ENCODE measurements at places on chromosomes 11 and 22.
A peak's percentile ranks its signal among the peaks of the same experiment; 100 is the strongest.

DNA sequence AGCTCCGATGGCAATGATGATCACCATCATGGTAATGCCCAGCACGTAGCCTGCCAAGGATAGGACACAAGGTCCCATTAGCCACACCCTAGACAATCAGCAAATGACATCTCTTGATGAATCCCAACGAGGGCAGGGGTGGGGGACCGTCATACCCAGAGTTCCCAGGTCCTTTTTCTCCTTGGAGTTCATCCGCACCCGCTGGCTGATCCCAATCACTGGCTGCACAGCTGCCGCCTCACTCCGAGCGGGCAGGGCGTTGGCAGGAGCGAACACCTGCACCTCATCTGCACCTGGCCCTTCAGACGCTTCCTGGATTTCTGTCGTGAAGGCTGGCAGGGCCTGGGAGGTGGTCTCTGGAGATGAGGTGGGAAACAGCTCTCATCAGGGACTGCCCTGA lies 2.9 kb downstream of the PIK3IP1 start:
- peak; percentile 25 for DNase-seq

- DNase-seq = no peak
Measured at GRCh38 chr11:3176487-3176886, 11.4 kb upstream of the OSBPL5 start.

GRCh38 chr22:27568265-27568664 lies 233.3 kb downstream of the MN1 start:
- DNase-seq = no peak

DNA sequence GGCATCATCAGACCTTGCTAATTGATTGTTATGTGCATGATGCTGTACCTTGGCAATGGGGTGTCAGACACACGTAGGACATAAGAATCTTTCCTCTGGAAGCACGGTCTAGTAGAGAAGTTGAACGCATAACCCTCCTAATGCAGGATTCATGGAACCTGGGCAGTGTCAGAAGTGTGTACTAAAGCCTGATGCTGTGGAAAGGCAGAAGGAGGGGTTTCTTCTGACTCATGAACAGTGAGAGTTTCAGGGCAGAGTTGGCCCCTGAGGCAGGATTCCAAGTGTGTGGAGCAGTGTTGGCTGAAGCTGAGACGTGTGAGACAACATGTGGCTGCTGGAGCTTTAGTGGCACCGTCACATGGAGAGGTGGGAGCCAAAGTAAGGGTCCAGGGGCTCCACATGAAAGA lies 3.5 kb downstream of the PANX1 start:
- no peak for DNase-seq

- DNase-seq = no peak
Measured at GRCh38 chr11:81237139-81237538, 1496.5 kb downstream of the FAM181B start.

GRCh38 chr22:44661070-44661469 lies 40.9 kb upstream of the PRR5 start:
- DNase-seq = no peak

- DNase-seq = no peak
Measured at GRCh38 chr11:101807531-101807930, 107.3 kb upstream of the CEP126 start.

DNA sequence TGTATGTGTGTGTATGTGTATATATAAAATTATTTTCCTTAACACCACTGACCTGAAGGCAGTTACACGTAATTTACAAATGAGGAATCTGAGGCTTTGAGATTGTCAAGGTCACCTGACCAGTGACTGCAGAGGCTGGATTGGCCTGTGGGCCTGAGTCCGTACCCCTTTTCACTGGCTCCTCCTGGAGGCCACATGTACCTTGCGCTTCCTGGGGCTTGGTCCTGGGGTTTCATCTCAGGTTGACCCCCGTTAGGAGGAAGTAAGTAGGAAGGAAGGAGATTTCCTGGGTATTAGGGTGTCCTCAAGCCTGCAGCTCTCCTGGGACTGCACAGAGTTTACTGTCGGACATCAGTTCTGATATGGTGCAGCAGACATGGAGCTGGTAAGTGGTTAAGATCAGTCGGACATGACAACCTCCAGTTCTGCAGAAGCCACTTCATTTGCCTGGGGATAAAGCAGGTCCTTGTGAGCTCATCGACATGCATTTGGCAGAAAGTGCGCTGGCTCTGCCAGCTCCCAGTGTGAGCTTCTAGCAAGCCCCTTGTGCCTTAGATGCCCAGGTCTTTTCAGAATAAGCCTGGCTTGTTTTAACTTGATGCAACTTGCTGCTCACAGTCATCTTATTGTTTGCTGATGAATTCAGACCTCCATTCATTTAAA lies 36.6 kb downstream of the ST3GAL4 start:
- no peak for DNase-seq

DNA sequence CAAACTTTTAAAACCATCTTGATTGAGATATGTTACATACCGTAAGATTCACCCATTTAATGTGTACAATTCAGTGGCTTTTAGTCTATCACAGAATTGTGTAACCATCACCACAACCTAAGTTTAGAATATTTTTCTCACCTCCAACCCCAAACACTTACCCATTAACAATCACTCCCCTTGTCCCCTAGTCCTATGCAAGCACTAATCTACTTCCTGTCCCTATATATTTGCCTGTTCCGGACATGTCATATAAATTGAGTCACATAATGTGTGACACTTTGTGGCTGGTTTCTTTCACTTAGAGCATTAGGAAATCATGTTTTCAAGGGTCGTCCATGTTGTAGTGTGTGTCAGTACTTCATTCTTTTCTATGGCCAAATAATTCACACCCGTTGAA lies 38.8 kb downstream of the RASSF10 start:
- DNase-seq = no peak

DNA sequence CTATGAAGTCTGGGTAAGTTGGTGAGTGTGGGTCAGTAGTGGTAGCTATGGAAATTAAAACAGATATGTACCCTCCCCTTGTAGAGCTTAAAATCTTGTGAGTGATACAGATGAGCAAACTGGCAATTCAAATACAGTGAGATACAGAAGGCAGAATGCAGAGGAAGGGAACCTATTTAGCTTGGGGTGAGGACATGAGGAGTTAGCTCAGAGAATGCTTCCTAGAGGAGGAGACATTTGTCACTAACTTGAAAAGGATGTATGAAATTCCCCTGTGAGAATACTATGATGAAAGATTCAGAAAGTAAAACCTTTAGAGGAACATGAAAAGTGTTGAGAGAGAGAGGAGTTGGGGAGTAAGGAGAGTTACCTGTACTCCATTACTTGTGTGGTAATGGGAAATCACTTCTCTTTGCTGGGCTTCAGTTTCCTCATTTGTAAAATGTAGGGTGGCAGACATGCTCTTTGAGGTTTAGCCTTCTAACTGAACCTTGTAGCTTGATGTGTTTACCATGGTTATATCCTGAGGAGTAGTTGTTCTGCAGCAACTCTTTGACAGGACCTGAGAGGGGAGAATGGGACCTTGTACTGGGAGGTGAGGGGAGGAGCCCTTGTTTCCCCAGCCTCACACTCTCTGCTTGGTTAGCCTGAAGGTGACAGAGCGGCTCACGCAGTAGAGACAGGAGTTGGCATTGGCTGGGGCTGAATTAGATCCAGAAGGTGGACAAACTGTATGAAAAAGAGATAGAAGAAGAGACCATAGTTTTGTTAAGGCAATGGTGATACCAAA lies 17.9 kb downstream of the SWAP70 start:
- no peak for DNase-seq

DNA sequence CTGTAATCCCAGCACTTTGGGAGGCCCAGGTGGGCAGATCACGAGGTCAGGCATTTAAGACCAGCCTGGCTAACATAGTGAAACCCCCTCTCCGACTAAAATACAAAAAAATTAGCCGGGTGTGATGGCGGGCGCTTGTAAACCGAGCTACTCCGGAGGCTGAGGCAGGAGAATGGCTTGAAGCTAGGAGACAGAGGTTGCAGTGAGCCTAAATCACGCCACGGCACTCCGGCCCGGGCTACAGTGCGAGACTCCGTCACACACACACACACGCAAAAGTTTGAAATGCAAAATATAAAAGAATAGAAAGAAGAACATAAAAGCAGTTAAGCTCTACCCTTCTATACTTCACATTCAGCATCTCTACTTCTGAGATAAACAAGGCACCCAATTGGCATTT lies 1165.9 kb upstream of the CNTN5 start:
- DNase-seq = no peak

GRCh38 chr11:14124350-14124749 lies 161.8 kb downstream of the SPON1 start:
- no peak for DNase-seq

DNA sequence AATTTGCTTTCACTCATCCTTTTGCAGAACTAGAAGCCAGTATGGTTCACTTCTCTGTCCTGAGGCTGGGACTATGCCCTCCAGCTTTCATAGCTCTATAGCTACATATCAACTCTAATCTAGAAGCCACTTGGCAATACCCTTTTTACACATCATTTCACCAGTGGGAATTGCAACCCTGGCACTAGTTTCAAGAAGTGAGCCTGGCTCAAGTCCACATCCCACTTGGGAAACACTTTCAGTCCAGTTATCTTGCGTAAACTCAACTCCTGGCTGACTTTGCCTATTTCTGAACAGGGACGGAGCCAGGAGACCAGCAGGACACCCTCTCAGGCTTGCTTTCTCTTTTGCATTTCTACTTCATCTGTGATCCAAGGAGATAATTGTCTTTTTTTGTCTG lies 19.9 kb upstream of the FAT3 start:
- DNase-seq = no peak

GRCh38 chr11:102420547-102420946 lies 32.0 kb downstream of the TMEM123 start:
- DNase-seq = no peak

DNA sequence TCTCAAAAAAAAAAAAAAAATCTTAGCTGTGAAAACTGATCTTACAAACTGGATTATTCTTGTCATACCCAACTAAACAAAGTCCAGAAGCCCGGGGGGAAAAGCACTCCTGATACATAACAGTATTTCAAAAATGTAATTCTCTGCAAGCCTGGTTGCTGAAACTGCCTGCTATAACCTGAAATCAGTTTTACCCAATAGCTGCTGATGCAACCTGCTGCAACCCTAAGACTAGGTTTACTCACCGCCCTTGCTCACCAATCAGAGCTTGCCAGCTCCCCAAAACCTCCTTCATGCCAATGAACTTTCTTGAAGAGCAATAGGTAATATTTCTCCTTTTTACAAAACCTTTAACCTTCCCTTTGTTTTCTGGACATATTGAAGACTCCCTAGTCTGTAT lies 12.4 kb downstream of the FGF19 start:
- DNase-seq = no peak

DNA sequence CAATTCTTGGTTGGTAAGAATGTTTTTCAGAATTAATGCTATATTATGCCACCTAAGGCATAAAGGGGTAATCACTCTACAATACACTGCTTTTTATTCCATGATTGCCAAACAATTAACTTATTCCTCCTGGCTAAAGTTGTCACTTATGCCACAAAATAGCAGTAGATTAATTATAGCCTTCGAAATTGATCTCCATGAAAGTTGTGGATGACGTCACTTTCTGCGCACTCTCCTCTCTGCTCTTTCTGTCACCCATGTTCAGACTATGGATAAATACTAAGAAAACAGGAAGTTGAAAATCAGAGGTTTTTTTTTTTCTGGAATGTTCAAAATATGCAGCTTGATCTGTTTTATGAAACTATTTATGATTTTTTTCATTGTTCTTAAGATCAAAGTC lies 790.1 kb upstream of the CNTN5 start:
- DNase-seq = no peak

DNA sequence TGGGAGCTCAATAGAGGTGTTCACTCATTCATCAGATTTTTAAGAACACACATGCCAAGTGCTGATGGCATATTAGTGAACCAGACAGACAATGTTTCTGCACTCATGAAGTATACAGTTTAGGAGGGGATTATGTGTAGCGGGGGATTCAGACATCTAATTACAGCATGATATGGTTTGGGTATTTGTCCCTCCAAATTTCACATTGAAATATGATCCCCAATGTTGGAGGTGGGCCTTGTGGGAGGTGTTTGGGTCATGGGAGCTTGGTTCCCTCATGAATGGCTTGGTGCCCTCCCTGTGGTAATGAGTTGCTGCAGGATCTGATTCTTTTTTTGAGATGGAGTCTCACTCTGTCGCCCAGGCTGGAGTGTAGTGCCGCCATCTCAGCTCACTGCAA lies 8.9 kb upstream of the RAB3IL1 start:
- DNase-seq = no peak

GRCh38 chr11:71080239-71081097 lies 171.9 kb downstream of the SHANK2 start:
- no peak for DNase-seq

DNA sequence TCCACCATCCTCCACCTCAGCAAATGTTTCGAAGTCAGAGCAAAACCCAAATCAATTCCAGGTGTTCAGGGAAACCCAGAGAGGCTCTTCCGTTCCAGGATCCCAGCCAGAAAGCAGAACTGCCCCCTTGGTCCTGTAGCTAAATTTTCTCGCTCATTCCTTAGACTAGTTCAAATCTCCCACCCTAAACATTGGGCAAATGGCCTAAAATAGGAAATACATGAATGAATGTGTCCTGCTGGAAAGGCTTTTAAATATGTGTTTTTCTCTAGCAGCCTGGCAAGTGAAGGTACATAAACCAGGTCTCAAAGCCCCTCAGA lies 89.6 kb downstream of the ETS1 start:
- DNase-seq = no peak

GRCh38 chr11:85316967-85317366 lies 310.2 kb downstream of the DLG2 start:
- no peak for DNase-seq
